D721Med (cell line): ENCODE measurements at places on chromosomes 16 and 17.

- no peak for DNase-seq
These were observed 6.0 kb upstream of the GRIN2A start for GRCh38 chr16:10188236-10188635.

GRCh38 chr16:27432558-27432957, 30.6 kb downstream of the IL21R start:
- DNase-seq = no peak

- DNase-seq = no peak
These were observed 203.2 kb downstream of the RGS9 start for GRCh38 chr17:65340401-65340800.

DNA sequence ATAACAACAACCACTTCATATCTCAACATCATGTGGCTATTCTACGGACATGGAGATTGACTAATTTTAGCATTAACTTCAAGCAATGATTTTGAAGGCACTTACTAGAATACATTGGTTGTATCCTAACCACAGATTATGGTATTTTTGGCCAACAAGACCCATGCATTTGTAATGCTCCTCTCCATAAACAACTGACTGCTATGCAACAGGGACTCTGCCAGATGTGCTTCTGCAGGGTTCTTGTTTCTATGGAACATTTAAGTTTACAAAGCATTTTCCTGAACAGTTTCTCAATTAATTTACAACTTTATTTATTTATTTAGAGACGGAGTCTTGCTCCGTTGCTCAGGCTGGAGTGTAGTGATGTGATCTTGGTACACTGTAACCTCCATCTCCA, 178.0 kb downstream of the PARN start:
- DNase-seq = no peak

DNA sequence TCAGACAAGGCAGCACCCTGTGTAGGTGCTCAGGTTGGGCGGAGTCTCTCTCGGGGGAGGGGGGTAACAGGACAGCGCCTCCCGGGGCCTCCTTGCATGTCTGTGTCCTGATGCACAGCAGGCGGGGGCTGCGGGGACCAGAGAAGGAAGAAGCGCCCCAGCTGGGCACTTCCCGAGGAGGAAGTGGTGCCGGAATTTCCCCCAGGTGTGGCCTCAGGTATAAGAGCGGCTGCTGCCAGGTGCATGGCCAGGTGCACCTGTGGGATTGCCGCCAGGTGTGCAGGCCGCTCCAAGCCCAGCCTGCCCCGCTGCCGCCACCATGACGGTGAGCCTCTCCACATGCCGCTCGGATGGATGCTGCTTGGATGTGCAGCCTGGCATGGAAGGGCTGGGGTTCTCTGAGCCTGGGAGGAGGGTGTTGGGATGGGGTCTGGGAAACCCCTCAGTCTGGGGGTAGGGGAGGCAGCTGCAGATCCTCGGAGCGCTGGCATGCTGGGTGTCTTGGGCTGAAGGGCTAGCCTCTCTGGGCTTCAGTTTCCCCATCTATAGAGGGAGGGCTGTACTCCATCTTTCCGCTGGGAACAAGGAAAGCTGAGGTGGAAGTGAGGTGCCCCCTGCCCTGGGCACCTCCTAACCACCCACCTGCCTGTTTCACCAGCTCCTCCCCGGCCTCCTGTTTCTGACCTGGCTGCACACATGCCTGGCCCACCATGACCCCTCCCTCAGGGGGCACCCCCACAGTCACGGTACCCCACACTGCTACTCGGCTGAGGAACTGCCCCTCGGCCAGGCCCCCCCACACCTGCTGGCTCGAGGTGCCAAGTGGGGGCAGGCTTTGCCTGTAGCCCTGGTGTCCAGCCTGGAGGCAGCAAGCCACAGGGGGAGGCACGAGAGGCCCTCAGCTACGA, at the start of gene IL17C:
IL17C (plus strand) TSS at position 250 of the 908 bp plus-strand sequence; CDS start at position 320, 70 bp downstream.
- DNase-seq = no peak

- no peak for DNase-seq
These were observed 2.2 kb downstream of the ALDOC start for GRCh38 chr17:28574526-28574925.

DNA sequence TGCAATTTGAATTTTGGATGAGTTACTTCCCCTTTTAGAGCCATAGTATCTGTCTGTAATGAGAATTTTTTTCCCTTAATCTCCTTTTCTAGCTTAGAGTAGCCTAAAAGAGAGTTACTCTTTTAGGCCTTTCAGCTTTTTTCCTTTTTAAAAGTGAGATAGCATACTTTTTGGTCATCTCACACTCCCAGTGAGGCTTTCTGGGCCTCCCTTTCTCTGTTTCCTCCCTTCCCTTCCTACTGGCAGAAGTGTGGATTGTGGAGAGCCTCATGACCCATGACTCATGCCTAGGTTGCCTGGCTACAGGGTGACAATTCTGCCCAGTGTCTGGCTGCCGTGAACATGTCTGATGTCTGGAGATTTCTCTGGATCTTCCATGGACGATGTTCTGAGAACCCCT, 15.2 kb downstream of the KRT23 start:
- no peak for DNase-seq

DNA sequence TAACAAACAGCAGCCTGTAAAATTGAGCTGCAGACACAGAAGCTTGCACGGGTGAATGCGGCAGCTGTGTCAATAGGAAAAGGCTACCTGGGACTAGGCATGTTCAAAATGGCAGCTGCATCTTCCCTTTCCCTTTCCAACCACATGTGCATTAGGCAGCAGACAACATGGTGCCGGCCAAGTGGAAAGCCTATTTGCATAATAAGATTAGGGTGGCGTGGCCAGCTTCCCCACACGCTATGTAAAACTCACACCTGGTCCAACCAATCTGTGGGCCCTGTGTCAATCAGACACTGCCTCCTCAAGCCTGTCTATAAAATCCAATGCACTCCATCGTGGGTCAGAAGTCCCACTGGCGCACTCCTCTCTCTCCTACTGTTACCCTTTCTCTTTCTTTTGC, 61.0 kb upstream of the RBBP6 start:
- no peak for DNase-seq

DNA sequence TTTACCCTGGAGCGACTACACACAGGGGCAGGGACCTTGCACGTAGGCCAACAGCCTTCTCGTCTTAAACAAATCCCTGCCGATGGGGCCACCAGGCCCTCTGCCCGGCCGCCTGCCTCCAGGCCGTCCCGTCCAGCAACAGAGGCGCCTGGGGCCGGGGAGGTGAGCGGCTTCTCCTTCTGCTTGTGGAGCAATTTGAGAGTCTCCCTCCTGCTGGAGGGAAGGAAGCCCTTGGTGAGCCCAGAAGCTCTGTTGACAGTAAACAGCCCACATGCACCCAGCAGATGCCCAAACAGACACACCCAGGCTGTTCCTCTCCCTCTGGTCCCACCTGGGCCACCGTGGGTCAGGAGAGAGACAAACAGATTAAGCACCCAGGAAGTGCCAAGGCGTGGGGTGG, 8.1 kb downstream of the SLC43A2 start:
- DNase-seq = no peak

DNA sequence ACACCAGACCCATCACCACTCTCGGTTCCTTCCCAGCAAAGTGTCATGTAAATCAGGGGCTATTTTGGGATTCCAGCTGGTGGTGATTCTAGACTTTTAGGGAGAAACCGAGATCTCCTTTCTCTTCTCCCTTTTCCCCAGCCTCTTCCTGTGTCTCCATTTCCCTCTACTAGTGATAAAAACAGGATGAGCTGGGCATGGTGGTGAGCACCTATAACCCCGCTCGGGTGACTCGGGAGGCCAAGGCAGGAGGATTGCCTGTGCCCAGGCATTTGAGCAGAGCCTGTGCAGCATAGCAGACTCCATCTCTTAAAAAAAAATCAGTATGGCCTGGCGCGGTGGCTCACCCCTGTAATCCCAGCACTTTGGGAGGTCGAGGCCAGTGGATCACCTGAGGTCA, 6.1 kb downstream of the TBX21 start:
- no peak for DNase-seq

DNA sequence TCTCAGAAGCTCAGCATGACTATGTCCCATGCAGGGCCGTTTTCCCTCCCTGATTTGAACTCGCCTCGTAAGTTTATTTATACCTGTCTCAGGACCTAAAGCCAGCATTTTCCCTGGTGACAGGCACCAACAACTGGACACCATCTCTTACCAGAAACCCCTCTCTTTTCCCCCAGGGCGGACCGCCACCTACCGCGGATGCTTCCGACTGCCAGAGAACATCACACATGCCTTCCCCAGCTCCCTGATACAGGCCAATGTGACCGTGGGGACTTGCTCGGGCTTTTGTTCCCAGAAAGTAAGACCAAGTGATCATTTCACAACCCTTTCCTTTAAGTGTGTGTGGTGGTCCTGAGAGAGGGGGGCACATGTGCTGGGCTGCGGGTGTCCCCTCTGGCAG, 24.7 kb downstream of the WSCD1 start:
- DNase-seq = no peak

DNA sequence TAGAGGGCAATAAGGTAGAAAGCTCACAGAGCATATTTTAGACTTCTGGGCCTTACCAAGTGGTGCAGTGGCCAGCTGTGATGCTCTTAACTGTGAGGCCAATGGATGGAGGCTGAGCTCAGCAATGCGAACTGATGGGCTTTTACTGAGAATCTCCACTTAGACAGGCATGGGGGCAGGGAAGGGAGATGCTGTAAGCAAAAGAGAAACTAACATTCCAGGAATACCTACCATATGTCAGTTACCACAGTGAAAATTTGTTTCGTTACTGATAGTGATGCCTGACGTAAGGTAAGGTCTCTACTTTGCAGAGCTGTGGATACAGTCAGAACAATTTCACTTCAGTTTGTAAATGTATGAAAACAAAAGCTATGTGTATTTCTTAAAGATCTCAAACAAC, 250.6 kb upstream of the ZFHX3 start:
- no peak for DNase-seq

GRCh38 chr17:11935734-11936406, 61.4 kb downstream of the ZNF18 start:
- DNase-seq = no peak

DNA sequence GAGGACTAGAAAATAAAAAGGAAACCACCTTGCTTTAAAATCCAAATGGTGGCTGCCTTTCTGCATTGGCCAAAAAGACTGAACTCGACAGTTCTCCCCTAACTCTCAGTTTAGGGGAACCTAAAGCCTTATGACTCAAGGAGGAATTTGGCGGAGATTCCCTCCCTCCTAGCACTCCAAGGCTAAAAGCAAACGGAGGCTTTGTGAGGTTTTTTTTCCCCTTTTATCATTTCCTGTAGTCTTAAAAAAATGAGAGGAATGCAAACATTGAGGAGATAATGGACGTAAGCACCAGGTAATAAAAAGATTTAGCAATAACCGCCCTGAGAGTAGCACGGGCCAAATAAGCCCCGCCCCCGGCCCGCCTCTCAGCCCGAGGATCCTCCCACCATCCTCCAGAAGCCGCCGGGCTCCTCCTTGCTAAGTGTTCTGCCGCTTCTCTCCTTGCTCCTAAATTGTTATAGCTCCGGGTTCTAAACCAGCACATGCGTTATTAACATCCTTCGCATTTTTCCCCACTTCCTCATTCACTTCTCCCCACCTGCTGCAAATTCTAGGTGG, 5.8 kb upstream of the KIFC3 start:
- DNase-seq = no peak

DNA sequence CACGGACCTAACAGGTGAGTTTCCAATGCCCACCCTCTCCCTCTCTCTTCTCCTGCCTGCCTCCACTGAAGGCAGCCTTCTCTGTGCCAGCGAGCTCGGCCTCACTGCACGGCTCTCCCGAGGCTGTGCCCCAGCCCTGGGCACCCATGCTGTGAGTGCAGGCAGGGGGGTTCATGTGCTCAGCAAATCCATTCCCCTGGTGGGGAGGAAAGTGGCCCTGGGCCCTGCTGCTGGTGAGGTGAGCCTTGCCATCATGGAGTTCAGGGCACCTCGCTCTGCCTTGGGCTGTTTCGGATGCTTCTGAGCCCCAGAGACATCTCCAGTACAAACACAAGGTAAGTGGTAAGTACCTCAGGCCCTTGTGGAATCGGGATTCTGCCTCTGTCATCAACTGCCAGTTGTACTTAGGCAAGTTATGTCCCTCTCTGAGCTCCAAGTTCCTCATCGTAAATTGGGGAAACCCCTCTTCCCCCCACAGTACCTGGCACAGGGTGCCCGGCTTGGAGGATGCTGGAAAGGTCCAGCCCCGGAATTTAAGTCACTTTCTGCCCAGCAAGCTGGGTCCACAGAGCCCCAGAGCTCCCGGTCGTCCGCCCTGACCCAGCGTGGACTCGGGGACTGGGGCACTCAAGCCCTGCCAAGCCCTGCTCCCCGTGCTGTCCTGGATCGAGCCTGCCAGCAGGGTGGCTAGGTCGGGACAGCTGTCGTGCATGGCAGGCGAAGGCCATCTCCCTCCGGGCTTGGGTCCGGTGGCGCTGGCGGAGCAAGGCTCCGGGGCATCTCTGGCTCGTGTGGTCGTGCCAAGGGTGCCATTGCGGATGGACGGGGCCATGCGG, 684 bp upstream of the NUDT16L1 start:
- no peak for DNase-seq

- DNase-seq = no peak
These were observed 66.9 kb downstream of the ABR start for GRCh38 chr17:1112875-1113274.

DNA sequence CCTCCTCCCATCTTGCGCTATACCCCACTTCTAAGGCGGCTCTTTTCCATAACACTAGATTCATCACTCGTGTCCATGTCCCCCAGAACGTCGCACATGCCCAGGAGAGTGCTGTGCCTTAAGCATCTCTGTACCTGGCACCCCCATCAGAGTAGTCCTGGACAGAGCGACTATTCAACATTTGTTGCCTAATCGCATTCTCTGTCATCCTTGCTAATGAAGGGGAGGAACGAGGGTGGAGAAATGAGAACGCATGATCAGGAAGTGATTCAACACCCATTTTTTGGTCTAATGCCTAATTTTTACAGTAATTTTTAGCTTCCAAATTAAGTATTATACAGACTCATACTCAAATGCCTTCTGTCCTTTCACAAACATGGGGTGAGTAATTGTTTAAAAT, 53.2 kb downstream of the SLC39A11 start:
- DNase-seq = no peak

DNA sequence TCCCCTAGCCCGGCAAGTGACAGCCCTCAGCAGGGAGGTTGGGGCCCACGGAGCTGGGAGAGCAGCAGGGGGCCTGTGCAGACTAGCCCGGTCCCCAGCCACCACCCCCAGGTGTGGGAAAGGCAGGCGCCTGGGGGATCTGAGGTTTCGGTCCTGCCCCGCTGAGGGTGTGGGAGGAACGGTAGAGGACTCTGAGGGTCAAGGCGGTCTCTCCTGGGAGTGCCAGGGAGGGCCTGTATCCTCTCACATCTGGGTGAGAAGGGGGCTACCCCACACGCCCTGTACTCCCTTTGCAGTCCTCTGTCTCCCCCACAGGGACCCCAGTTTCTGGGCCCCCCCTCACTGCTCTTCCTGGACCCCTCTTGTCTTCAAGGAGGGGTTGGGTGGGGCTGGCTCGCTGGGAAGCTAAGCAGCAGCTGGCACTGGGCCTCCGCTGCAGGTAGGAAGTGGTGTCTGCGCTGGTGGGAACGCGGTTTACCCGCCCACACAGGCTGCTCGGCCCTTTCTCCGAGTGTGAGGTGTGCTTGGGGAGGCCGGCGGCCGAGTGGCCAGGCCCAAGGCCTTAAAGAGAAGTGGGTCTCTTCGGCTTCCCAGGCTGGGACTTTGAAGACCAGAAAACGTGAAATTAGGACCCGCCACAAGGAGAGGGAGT, 15.4 kb downstream of the CD7 start:
- no peak for DNase-seq

- no peak for DNase-seq
These were observed 69.2 kb upstream of the ALOX12 start for GRCh38 chr17:6926667-6927066.
